Stimulated activated CD4-positive, alpha-beta T cell treated with anti-CD3 and anti-CD28 coated beads, Interleukin-2, amount 100 ng/mL, for 24 hours (primary cell): ENCODE measurements at places on chromosomes 2 and 18.

DNA sequence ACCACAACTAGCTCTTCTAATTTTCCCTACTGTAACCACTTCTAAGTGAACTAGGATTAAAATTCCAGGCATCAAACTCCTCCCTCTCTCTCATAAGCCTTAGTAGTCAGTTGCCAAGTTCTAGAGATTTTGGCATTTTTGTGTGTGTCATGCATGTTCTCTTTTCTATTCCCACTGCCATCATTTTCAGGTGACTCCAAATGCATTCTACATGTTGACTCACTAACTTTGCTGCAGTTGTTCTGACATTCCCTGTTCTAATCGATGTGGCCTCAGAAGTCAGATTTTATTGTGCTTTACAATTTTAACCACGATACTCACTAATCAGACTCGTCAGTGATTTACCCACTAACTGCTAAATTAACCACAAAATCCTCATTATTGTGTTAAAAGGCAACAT is 13.3 kb downstream of the DSC1 start:
- DNase-seq: no peak

- no peak for DNase-seq
These were observed 620.6 kb downstream of the IRS1 start for GRCh38 chr2:226179010-226179409.

DNA sequence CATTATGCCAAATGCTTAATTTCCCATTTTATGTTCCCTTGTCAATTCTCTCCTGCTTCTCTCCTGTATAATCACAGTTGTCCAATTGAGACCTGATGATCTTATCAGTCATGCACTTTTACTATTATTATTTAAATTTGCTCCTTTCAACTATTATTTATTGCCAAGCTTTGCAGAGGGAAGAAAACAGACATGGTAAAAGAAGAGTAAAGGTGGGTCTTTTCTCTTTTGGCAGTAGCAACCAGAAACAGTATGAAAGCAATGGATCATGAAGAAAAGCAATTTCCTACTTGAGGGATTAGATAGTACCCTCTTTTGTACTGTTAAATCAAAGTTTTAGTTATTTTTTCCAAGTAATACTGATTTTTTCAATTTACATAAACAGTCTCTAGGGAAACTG is 667.4 kb downstream of the NRXN1 start:
- DNase-seq: no peak

GRCh38 chr2:189137519-189137918 is 42.0 kb downstream of the COL5A2 start:
- no peak for DNase-seq

- peak; percentile 58 for DNase-seq
These were observed at the start of gene CASP8 for GRCh38 chr2:201260302-201260800. Gene CASP8, plus strand, starts transcription at chr2:201260536. Its CDS starts 5,951 bp downstream, at chr2:201266487.

DNA sequence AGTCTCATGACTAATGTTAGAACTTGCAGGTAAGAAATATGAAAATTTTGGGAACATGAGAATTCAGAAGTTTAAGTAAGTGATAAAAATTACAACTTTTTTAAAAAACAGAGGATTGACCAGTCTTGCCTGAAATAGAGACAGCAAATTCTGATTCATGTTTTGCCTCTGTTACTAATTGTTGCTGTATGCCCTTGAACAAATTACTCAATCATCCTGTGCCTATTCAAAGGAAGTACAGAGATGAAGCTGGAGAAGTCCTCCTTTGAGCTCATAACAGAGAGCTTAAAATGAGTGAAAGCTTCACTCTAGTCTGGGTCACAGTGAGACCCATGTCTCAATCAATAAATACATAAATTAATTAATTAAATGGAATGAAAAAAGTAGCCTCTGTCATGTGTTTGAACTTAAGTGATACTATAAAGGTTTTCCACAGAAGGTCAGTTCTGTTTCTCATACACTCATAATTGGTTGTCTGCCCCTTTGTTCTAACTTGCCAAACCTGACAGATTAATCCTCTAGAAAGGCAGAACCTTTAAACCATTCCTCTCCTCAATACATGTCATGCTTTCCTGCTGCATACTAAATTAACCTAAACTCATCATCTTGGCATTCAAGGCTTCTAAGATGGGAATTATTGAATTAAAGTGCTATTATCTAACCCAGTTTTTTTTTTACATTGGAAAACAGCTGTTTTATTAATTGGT is 374.6 kb upstream of the LRATD1 start:
- DNase-seq: no peak

GRCh38 chr18:77658751-77659448 is 409.3 kb downstream of the GALR1 start:
- no peak for DNase-seq

- no peak for DNase-seq
These were observed 60.6 kb downstream of the ETAA1 start for GRCh38 chr2:67457699-67458098.

- no peak for DNase-seq
These were observed 87.1 kb downstream of the CACNB4 start for GRCh38 chr2:152011724-152012123.

GRCh38 chr2:184597571-184597991 is 748 bp upstream of the ZNF804A start:
- no peak for DNase-seq

- DNase-seq: no peak
These were observed 39.8 kb downstream of the MYO7B start for GRCh38 chr2:127575185-127575765.

- no peak for DNase-seq
These were observed 12.3 kb downstream of the FBLN7 start for GRCh38 chr2:112150447-112150846.

- no peak for DNase-seq
These were observed 7.6 kb downstream of the OSR1 start for GRCh38 chr2:19350678-19351401.

DNA sequence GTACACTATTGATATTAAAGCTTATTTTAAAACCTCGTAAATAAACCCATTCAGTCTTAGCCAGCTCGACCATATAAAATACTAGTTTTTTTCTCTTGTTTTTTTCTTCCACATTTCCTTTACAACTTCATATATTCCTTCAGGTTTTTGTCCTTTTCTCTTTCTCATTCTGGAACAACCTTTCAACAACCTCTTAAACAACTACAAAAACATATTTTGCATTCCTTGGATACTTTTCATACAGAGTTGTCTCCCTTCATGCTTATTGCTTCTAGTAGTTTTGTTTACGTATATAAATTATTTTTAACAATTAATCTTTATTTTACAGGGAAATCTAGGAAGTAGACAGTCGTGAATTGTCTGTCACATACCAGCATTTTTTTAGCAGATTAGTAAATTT is 41.2 kb downstream of the COMMD1 start:
- DNase-seq: no peak

- no peak for DNase-seq
These were observed 519.9 kb downstream of the RNF144A start for GRCh38 chr2:7437141-7437540.

GRCh38 chr2:64273524-64274398 is 129.5 kb upstream of the PELI1 start:
- DNase-seq: no peak

DNA sequence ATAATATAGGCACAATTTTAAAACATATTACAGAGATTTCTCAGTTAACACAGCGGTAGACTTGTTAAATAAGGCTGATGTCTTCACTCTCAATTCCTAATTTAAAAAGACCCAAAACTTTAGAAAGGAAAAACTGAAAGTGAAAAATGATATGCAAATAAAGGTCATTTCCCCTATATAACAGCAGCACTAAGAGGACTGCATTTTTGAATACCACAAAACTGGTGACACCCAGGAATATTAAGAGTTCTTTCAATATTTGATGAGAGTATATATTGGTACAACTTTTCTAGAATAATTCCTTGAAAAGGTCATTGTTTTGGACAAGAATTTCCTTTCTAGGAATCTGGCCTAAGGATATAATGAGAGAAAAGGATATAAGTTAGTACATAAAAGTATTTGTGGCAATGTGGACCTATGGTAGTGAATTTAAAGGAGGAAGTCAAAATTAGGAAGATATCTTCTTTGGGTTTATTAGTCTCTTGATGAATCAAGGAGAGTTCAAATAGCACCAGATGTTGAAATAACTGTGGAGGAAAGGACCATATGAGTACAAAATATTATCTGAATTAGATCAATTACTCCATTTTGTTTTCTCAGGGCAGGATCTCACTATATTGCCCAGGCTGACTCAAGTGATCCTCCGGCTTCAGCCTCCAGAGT is 70.3 kb downstream of the TMEM237 start:
- no peak for DNase-seq

DNA sequence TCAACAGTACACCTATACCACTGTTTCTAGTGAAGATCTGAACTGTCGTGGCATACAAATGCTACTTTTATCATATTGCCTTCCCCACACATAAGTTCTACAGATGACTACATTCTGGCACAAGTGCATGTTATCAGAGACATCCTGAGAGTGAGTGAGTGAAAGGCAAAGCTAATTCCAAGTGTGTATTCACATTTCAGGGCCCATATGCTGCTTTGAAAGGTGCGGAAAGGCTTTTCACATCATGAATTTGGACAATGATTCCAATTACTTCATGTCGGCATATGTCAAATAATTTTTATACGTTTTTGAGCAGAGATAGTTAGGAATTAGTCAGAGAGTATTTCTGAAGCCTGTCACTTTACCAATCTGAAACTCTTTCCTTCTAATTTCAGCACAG is 101.7 kb downstream of the GAREM1 start:
- no peak for DNase-seq

GRCh38 chr18:59627414-59627813 is 69.8 kb downstream of the CCBE1 start:
- DNase-seq: no peak

- DNase-seq: no peak
These were observed 7.7 kb upstream of the ICOS start for GRCh38 chr2:203928849-203929248.

DNA sequence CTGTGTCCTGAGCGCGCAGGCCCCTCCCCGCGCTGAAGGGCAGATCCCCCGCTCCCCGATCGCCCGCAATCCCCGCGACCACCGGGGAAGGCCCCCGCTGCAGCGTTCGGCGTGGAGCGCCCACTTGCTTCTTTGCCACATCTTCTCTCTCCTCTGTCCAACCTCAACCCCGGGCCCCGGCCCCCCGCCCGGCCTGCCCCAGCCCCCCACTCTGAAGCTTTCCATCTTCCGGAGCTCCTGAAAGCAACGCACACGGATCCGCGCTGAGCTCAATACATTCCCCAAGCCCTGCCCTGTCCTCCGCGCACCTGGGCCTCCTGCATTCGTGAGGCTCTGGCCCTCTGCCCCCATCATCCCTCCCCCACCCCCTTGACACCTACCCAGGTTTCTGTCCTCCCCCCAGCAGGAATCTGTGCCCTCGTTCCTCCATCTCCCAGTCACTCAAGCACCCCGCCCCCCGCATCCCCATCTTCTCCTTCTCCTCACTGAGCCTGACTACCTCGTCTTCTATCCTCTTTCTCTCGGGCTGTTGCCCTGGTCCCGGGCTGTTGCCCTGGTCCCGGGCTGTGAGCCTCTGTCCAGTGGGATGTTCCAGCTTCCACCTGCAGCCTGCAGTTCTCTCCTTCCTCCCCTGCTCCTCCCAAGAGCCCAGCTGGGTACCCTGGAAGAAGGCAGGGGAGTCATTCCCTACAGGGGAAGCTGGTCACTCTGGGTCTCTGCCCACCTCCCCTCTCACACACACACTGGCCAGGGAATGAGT is 7.8 kb downstream of the SPEG start:
- DNase-seq: no peak

DNA sequence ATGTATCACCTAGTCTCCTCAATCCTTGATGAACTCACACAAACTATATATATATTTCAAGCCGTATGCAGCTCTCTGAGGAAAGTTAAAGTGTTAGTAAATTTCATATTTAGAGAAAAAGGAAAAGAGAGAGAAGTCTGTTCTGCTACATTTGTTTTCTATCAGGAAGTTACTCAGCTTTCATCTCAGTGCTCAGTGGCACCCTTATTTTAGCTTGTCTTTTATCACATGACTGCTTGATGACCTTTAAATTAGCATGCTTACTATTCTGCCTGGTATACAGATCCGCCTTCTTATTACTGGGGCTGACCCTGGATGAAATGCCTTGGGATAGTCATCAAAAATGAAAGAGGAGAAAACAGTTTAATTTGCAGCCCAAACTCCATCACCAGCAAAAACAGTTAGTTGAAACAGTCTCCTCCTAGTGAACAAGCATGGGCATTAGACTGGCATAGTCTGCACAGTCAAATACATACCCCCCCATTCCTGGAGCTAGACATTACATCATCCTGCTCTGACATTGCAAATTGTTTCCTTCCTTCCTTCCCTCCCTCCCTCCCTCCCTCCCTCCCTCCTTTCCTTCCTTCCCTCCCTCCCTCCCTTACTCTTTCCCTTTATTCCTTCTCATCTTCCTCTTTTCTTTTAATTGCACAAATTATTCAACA is 215.7 kb downstream of the TMEM182 start:
- no peak for DNase-seq

DNA sequence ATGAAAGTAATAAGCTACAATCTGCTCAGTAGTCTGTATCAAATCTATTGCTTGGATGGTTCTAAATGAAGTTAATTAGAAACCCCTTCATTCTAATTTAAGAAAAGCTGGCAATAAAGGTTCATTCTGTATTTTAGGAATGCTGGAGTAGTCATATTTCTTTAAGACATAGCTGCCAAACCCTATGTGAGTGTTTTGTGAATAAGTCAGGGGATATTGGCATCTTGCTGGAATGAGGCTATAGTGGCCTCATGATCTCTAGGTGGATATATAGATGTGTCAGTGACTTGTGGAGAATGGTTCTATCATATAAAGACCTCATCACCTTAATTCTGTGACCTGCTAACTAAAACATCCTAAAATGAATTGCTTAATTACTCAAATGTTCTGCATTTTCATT is 196.3 kb downstream of the PDE1A start:
- no peak for DNase-seq

DNA sequence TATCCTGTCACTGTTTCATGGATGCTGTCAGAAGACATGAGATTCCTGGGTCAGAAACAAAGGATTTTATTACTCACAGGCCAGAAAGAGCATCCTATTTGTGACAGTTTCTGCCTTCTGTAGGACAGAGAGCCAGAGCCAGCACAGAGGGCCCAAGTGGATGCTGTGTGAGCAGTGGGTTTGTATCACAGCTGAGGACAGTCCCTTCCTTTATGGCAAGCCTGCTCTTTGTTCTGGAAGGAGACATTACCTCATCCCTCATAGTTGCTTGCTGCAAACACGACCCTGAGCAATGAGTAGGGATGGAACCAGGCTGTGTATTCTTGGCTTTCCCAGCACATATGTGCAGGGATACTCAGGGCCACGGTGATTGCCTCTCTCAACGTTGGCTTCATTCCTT is 41.6 kb downstream of the ARHGEF4 start:
- no peak for DNase-seq

DNA sequence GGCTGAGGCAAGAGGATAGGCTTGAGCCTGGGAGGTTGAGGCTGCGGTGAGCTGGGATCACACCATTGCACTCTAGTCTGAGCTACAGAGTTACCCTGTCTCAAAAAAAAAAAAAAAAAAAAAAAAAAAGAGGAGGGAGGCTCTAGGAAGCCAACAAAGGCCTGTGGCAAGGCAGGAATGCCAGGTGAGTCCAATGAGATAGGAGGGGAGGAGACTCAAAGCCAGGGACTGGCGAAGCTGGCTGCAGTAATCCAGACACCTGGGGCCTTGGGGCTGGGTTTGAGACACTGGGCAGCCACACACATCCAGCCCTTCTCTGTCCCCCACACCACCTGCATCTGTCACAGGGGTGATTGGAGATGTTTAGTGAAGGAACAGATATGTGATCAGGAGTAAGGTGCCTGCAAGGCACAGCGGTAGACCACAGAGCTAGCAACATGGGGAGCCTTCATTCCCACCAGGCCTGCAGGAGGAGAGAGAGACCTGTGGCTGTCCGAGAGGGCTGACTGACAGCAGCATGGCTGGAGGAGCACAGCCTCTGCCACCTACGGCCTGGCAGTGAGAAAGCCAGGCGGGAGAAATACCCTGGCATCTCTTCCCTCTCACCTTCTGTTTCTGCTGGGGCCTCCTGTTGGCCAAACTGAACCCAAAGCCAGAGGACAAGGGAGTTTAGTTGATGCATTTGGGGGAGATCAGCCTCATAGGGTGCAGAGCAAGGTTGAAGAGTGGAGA is 9.5 kb downstream of the CHPF start:
- DNase-seq: no peak
